ENCODE measurements at places on chromosomes 7 and 10.

- no peak for DNase-seq
Measured at GRCh38 chr10:30231709-30232108, 117.4 kb downstream of the MTPAP start.

DNA sequence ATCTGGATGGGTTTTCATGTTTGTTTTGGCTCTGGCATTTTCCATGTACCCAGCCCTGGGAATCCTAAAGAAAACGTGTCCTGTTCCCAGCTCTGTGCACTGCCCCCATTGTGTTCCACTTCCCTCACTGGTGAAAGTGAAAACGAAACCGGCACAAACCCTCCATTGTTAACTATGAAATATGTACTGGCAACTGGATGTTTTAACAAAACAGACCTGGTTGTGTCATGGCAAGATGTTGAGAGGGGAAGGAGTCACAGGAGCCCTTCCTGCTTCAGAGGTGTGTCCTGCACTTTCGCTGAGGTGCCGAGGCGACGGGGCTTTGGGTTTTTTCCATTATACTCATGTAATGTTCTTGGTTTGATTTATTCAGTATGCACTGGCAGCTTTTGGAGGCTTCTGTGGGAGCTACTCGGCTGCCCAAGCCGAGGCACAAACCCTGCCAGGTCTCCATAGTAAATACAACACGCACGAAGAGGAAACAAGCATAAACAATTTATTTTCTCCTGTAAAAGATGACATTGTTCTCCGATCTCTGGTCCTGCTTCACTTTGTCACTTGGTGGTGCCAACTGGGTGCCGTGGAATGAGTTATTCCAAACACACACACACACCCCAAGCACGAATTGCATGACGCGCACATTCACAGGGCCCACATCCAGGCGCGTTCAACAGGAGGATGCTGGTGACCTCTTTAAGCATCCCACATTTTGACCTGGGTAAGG is 118.2 kb downstream of the CDK6 start:
- DNase-seq: peak; percentile 75

DNA sequence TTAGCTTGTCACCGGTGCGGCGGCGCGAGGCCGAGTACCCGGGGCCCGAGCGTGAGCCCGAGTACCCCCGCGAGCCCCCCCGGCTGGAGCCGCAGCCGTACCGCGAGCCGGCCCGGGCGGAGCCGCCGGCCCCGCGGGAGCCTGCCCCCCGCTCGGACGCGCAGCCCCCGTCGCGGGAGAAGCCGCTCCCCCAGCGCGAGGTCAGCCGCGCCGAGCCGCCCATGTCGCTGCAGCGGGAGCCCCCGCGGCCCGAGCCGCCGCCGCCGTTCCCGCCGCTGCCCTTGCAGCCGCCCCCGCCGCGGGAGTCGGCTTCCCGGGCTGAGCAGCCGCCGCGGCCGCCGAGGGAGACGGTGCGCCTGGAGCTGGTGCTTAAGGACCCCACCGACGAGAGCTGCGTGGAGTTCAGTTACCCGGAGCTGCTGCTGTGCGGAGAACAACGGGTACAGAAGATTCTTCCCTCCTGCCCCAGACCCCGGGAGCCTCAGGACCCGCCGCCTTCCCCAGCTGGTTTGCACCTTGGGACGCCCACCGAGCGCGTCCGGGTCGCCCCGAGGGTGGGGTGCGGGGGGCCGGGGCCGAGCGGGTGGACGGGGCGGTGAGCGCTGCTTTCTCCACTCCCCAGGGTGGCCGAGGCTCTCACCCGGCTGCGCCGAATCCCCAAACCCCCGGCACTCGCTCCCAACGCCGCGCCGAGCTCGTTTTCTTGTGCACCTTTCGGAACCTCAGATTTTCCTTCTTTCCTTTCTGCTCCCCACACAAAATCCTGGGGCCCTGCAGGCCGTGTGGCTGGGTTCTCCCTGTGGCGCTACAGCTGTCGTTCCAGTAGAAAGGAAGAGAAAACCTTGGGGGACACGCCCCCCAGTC is 708 bp downstream of the UBN2 start:
- peak; percentile 87 for DNase-seq

DNA sequence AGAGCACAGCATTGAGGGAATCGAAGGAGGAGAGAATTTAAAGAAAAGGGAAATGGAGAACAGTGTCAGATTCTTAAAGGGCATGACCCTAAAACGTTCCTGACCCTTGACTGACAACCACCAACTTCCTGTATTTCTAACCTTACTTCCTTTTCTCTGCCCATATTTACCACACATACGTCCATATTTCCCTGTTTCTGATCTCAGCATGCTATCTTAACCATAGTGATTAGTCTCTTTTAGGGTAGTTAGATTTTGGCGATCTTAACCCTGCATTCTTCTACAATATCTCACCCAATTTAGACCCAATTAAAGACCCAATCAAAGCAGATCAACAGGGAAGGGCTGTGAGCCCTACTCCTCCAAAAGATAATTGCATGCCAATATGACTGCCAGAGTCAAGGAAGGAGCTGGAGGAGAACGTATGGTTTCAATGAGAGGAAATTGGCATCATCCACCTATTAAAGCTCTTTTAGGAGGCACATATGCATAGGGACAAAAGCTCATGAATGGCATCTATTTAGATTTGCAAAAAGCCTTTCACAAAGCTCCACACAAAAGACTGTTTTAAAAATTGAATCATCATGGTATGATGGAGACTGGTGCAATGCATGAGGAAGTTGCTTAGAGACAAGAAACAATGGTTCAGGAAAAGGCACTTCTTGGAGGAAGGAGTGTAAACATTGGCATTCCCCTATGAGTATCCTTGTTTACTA is 49.0 kb upstream of the ARHGAP12 start:
- DNase-seq: no peak

DNA sequence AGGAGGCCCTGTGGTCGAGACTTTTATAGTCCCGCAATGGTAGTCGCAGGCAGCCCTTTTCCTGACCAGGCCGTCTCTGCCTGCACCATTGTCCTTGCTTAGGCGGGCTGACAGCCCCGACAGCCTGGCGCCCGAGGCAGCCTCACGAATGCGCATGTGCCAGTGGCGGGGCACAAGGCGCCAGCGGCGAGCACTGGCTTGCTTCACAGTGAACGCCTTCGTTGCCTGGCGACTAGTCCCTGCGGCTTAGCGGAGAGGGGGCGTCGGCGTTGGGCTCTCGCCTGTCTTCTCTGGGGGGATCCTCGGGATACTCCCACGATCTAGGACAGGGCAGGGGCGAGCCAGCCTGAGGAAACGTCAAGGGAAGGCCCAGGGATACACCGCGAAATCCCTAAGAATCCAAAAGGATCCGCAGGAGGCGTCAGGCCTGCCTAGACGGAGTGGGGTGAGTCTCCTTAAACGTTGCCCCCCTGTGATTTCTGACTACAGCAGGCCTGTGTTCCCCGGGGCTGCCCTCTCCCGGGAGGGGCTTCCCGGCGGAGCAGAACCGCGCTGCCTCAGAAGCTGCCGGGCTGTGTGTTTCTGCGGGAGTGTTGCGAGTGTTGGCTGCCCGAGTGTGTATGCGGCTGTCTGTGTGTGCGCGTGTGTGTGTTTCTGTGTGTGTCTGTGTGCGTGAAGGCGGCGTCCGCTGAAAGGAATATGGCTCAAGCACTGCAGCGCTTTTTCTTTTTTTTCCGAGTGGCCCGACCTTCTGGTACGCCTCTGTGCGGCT is 20.5 kb upstream of the ZNF273 start:
- peak; percentile 78 for DNase-seq

GRCh38 chr10:86536294-86536861 is 14.8 kb upstream of the WAPL start:
- peak; percentile 85 for DNase-seq

GRCh38 chr7:46603780-46604179 is 682.7 kb upstream of the IGFBP3 start:
- peak; percentile 78 for DNase-seq

GRCh38 chr7:96388620-96389383 is 66.9 kb upstream of the SLC25A13 start:
- DNase-seq: no peak

DNA sequence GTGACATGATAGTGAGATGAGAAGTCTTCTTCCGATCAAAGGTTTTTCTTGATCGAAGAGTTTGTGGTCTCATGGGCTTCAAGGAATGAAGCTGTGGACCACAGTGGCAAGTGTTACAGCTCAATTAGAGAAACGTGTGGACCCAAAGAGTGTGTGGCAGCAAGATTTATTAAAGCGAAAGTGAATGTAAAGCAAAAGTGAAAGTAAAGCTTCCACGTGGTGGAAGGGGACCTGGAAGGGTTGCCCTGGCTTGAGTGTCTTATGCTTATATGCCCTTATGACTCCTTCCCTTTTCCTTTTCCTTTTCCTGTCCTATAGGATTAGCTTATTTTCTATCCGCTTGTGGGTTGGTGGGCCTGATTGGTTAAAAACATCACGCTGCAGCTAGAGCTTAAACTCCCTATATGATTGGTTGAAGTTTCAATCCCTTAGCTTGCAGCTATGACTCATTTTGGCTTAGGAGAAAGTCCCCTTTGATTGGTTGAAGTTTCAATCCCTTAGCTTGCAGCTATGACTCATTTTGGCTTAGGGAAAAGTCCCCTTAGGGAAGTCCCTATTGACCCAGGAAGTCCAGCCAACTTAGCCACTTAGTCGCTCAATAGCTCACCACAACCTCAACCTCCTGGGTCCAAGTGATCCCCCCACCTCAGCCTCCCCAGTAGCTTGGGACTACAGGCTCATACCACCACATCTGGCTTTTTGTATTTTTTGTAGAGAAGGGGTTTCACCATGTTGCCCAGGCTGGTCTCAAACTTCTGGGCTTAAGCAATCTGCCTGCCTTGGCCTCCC is 34.7 kb downstream of the MRPS24 start:
- DNase-seq: no peak

DNA sequence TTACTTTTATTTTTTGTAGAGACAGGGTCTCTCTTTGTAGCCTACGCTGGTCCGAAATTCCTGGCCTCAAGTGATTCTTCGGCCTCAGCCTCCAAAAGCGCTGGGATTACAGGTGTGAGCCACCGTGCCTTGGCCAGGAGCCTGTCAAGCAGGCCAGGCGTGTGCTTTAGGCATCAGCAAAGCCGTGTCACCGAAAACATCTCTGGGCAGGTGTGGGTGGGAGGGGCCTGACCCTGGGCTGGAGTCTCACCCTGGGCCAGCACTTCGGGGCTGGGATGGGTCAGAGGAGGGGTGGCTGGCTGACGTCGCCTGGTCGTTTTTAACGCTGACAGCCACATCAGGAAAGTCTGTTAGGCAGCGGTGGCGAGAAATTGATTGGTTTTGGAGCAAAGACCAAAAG is 80.9 kb downstream of the UNCX start:
- peak; percentile 29 for DNase-seq

- DNase-seq: no peak
Measured at GRCh38 chr10:77915319-77916105, 11.0 kb downstream of the DLG5 start.

GRCh38 chr10:119713744-119714483 is 11.9 kb upstream of the INPP5F start:
- no peak for DNase-seq

- DNase-seq: no peak
Measured at GRCh38 chr7:108166687-108167086, 36.5 kb upstream of the LAMB4 start.

DNA sequence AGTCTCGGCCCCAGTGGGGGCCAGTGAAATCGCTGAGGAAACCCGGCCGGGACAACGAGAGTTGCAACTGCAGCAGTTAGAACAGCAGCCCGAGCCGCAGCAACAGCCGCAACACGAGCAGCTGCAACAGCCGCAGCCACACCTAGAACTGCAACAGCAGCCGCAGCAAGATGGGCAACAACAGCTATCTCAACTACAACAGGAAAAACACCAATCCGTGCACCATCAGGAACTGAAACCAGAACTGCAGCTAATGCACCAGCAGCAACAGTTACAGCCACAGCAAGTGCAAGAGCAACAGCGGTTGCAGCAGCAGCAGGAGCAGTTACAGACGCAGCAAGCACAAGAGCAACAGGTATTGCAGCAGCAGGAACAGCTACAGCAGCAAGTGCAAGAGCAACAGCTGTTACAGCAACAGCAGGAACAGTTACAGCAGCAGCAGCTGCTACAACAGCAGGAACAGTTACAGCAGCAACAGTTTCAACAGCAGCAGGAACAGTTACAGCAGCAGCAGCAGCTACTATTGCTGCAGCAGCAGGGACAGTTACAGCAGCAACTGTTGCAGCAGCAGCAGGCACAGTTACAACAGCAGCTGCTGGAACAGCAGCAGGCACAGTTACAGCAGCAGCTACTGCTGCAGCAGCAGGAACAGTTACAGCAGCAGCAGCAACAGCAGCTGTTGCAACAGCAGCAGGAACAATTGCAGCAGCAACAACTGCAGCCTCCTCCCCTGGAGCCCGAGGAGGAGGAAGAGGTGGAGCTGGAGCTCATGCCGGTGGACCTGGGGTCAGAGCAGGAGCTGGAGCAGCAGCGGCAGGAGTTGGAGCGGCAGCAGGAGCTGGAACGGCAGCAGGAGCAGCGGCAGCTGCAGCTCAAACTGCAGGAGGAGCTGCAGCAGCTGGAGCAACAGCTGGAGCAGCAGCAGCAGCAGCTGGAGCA is 6.1 kb downstream of the ZNF853 start:
- no peak for DNase-seq
